Glomerular endothelial cell (primary cell): ENCODE measurements at places on chromosomes 16 and 17.

DNA sequence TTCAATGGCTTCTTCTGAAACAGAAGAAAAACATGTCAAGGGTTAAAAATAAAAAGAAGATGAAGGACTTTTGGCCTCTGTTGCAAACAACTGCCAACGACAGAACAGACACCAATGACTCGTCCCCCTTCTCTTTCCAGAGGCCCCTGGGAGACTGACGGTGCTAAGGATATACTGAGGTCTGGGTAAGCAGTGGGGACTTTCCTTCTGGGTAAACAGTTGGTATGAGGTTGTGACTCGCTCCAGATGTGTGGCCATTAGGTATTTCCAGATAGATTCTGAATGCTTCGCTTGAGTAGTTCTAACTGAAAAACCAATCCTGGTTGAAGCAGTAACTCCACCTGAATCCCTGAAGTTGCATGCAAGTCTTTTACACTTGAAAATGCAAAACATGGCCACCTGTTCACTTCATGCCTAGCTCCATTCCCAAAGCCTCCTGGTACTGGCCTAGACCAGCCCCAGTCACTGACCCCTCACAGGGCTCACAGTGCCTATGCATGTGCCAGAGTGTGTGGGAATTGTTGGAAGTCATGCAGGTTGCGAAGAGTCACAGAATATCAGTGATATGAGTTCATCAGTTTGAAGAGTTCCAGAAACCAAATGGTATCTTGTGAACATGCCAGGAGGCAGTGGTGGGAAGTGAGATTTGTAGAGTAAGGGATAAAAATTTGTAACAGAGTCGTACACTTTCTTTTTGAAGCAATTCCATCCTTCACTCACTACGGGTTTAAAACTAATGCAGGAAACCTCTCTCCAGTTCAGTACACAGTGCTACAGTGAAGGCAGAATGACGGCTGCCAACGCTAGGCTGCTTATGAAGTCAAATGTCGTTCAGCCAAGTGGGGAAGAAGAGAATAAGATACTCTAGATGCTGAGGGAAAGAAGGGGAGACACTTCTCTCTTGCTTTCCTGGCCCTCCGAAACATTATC, 217.8 kb downstream of the ZFHX3 start:
- DNase-seq: no peak

DNA sequence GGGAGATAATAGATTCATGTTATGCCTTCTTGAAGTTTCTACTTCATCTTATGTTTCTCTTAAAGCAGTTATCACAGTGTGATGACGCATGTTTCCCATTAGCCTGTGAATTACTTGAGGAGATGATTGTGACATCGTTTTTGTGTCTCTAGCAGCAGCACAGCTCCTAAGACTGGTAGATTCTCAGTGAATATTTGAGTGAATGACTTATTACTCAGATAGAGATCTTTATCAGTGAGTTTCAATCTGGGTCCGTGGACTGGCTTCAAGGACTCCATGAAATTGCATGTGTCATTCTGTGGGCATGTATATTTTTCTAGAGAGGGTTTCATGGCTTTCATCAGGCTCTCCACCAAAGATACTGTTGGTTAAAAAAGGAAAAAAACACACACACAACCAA, 29.9 kb downstream of the YPEL2 start:
- no peak for DNase-seq

DNA sequence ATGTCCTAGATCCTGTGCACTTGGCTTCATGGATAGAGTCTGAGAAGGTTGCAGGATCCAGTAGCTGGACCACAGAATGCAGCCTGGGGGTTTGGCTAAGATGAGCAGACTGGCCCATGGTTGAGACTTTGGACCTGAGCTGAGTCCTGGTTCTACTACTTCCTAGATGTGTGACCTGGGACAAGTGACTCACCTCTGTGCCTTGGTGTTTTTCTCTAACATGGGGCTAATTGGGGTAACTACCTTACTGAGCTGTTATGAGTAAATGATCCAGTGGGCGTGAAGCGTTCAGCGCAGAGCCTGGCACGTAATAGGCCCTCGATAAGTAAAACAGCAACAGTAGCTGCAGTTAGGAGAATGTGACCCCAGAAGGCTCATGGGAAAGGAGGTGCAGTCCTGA, 38.8 kb downstream of the SNX20 start:
- no peak for DNase-seq

DNA sequence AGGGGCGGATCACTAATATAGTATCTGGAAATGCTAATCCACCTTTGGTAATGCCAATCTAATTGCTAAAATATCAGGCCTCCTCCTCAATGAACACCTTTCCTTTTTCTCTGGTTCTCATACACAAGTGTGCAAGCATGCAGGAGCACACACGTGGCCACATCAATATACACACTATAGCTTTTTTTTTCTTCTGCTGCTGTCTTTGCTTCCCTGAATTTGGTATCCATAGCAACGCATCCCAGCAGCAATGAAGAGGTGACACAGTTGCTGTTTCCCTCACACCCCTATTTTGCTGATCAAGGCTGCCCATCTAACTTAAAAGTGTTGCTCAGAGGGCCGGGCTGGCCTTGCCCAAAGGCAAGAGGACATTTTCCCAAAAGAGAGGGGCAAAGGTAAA, 15.4 kb downstream of the NOG start:
- DNase-seq: no peak
